ENCODE measurements at places on chromosomes 3 and 15.

DNA sequence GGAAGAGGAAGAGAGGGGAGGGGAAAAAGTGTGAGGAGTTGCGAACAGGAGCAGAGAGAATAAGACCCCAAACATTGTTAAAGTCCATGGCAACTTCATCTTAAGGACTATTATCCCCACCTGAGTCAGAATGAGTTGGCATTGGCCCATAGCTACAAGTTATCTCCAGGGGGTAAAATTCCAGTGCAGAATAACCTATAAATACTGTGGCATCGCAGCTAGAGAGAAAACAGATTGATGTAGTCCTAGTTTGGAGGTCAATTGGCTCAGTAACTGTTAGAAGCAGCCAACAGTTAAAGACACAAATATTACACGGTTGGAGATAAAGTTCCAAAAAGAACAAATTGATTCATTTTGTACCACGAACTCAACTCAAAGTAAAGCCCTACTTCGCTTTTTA is 313.9 kb upstream of the CCDC54 start:
- DNase-seq = no peak

- DNase-seq = no peak
Measured at GRCh38 chr3:174408310-174408709, 450.8 kb upstream of the NAALADL2 start.

- peak; percentile 55 for DNase-seq
Measured at GRCh38 chr3:31980530-31981205, 394 bp downstream of the OSBPL10 start.

DNA sequence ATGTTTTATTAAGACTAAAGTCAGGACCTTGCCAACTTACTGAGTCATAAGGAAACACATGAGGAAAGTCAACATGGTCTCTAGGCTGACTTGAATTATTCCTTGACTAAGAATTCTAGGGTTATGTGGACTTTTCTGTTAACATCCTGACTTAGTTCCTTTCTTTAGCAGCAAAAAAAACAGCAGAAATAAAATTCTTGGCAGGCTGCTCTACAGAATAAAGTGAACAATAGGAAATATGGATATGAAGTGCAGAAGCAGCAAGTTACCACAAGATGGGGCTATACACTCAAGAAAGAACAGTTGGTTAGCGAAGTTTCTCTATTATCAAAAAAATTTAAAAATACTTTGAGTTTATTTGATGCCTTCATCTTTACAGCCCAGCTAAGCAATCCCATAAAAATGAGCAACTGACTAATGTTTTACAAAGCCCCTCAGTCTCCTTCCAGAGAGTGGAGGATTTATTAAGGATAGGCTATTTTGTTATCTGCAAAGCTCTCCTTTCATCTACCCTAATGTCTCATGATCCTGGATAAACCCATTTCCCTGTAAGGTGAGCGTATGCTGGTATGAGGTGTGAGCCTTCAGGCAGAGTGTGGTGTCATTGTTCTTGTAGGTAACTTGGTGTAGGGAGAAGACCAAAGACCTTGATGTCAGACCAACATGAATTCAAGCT is 23.1 kb upstream of the MCCC1 start:
- DNase-seq = no peak

DNA sequence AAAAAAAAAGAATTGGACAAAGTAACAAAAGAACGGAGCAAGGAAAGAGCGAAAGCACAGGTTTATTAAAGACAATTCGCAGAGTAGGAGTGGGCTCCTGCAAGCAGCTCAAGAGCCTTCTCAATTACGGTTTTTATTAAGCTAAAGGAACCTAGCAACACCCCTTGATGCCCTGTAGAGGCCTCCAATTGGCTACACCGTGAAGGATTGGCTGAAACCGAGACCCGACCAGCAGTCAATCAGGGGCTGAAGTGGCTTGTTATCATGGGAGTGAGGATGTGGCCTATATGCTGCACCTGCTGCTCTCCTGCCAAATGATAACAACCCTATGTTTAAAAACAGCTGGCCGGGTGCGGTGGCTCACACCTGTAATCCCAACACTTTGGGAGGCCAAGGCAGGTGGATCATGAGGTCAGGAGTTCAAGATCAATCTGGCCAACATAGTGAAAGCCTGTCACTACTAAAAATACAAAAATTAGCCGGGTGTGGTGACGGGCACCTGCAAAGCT is 20.4 kb upstream of the AP3B2 start:
- no peak for DNase-seq

- no peak for DNase-seq
Measured at GRCh38 chr3:99575683-99576082, 62.7 kb upstream of the COL8A1 start.

- no peak for DNase-seq
Measured at GRCh38 chr3:31105011-31105410, 210.6 kb upstream of the GADL1 start.

DNA sequence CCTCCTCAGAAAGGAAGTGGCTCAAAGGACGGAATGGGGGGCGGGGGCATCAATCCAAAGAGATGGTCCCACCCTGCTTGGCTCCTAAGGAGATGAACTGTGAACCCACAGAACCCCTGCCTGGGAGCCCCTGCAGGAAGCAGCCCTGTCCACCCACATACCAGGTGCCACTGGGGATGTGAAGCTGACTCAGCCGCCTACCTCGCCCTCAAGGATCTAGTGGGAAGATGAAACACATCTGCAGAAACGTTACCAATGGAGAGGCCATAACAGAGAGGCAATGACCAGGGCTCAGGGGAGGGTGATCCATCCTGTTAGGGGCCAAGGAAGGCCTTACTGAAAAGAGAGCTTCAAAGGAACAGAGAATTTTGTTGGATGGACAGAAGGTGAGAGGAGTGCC is 35.1 kb downstream of the EAF1 start:
- no peak for DNase-seq

GRCh38 chr15:62549345-62549970 is 384.4 kb upstream of the C2CD4B start:
- no peak for DNase-seq

GRCh38 chr15:98547741-98548138 is 100.6 kb upstream of the IGF1R start:
- no peak for DNase-seq

GRCh38 chr15:62907275-62907674 is 135.3 kb upstream of the TPM1 start:
- DNase-seq = no peak

DNA sequence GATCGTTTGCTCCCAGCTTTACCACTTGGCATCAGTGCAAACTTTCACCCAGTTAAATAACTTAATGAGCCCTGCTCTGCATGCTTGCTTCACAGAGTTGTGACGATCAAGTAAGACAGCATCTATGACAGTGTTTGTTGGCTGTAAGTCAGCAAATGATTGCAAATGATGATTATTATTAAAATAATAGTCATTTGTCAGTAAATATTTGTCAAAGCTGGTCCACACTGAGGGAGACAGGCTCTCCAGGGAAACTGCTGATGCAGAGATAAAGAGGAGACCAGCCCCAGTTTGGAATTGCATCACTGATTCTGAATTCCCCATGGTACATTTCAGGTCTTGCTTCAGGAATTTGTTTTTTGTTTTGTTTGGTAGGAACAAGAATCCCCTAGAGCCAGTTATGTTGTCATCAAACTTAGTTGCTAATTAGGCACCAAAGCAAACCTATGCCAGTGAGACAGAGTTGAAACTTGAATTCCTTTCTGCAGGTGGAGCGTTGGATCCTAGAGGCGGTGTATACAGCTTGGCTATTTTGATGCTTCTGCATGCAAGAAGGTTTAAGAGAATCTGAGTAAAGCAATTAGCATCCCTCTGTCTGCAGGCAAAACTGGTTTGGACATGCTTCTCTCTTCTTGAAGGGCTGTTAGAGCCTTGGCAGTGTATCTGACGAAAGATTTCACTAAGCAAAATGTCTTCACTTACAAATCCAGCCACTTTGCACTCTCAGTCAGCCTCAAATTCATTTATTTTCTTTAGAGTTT is 338.6 kb upstream of the TPRG1 start:
- no peak for DNase-seq

DNA sequence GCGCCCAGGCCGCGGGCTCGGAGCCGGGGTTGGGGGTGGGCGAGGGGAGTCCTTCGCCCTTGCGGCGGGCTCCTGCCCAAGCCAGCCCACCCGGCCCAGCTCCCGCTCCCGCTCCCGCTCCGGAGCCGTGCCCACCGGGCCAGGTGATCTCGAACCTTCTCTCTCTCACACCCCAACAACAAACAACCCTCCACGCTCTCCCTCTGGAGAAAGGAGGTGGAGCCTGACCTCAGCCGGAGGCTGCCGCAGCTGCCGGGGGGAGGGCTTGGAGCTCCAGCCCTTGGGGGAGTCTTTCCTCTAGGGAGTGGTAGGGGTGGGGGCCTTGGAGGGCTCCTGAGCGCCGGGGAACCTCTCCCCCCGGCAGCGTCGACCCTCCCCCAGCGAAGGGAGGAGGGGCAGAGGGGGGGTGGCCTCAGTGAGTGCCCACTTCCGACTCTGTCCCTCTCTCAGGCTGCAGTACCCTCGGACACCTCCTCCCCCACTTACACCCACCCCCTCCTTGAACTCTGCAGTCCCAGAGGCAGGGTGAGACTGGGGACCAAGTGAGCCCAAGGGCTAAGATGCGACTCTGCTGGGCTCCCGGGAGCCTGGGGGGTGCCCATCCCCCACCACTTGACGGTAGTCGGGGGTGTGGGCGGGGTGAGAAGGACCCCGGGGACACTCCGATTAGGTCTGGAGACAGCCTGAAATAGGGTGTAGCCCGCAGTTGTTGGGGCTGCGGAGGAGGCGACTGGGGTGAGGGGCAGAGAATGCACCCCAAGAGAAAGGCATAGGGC is 4.4 kb upstream of the BAHD1 start:
- DNase-seq = no peak

GRCh38 chr3:183782576-183783276 is 42.7 kb downstream of the MAP6D1 start:
- no peak for DNase-seq

DNA sequence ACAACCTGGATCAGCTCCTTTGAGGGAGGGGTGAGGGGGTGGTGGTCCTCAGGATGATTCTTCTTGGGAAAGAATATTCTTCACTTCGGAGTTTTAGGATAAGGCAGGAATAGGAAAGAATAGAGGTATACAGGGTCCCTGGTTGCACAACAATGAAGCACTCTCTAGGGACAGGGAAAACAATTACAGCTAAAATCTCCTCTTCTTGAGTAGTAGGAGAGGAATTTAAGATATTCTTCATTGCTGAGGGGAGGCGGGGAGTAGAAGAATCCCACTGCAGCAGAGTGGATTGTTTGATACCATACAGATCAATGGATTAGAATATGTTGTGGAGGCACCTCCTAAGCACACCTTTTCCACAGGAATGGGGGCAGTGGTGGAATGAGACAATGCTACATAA is 20.5 kb downstream of the SLC9C1 start:
- no peak for DNase-seq

Data from stimulated activated CD8-positive, alpha-beta memory T cell treated with anti-CD3 and anti-CD28 coated beads, Interleukin-4, amount 100 ng/mL, for 48 hours (primary cell).